NB4 (cell line): ENCODE measurements at places on chromosomes 1 and 21.
A peak's percentile ranks its signal among the peaks of the same experiment; 100 is the strongest.

GRCh38 chr1:235181561-235182245 is 20.7 kb upstream of the RBM34 start:
- DNase-seq = no peak

- no peak for DNase-seq
These were observed 35.5 kb downstream of the COQ8A start for GRCh38 chr1:226975259-226976250.

- DNase-seq = no peak
These were observed 33.6 kb downstream of the RUNX1 start for GRCh38 chr21:35015435-35016024.

DNA sequence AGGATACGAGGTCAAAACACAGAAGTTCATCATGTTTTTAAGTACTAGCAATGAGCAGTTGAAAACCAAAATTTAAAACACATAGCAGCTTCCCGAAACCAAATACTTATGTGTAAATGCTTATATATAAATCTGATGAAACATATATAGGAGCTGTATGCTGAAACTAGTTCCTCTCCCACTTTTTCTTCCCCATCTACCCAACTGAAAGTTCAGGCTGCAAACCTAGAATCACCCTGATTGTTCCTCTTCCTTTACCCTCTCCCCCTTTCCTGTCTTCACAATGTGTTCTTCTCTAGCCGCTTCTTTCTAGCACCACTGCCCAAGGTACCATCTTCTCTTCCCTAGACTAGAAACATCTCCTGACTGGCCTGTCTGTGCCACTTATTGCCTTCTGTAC is 90.6 kb downstream of the ST3GAL3 start:
- DNase-seq = peak; percentile 59

DNA sequence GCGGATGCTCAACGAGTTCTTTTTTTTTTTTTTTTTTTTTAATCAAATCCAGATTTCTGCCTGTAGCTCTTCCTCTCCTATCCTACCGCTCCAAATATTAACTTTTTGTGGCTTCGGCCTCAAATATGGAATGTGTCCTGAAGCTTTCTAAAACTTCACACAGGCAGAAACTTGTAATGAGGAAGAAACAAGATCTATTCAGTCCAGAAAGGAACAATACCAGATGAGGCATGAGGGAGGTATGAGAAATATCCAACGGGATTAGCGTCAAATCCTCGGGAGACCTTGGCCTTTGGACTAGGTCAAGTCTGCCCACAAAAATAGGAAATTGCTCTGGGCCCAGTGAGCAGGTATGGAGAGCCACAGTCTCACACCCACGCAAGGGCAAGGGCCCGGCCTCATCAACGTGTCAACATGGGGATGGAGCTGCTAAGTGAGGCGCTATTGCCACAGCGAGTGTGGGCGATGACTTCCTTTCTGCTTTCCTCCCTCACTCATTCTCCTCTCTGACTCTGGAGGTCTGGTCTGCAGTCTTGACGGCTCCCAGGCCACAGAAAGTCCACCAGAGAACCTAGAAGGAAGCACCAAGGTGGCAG is 66.6 kb downstream of the BCAR3 start:
- peak; percentile 16 for DNase-seq

DNA sequence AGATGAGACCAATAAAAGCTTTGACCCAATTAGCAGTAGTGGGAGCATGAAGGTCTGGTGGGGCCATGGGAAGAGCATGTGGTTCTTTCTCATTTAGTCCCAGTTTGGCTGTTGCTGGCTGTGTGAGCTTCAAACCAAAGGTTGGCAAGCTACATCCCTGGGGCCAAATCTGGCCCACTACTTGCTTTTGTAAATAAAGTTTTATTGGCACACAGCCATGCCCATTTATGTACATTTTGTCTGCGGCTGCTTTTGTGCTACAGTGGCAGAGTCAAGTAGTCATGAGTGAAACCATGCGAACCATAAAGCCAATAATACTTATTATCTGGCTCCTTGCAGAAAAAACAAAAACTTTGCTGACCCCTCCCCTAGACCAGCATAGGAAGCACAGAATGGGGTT is 196.9 kb downstream of the PRDM2 start:
- no peak for DNase-seq

GRCh38 chr1:243421784-243422183 is 165.9 kb downstream of the SDCCAG8 start:
- DNase-seq = peak; percentile 78

DNA sequence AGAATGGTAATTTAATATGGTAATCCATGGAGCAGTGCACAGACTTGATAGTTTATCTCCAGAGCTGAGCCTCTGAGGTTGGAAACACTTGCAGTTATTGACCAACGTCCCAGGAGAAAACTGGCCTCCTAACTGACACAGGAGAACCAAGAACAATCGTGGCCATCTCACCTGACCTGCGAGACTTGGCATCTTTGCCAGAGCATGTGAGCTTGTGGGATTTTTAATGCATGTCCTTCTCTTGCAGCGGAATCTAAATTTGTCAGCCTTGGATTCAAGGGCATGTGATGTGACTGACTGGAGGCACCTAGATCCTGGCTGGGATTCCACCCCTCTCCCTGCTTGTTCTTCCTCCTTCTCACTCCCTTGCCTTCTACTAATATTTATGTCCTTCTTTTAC is 27.8 kb upstream of the SLC26A9 start:
- DNase-seq = peak; percentile 39

- no peak for DNase-seq
These were observed 12.7 kb upstream of the WDR26 start for GRCh38 chr1:224447251-224447650.

GRCh38 chr1:235136111-235136510 is 7.5 kb upstream of the TOMM20 start:
- DNase-seq = no peak

DNA sequence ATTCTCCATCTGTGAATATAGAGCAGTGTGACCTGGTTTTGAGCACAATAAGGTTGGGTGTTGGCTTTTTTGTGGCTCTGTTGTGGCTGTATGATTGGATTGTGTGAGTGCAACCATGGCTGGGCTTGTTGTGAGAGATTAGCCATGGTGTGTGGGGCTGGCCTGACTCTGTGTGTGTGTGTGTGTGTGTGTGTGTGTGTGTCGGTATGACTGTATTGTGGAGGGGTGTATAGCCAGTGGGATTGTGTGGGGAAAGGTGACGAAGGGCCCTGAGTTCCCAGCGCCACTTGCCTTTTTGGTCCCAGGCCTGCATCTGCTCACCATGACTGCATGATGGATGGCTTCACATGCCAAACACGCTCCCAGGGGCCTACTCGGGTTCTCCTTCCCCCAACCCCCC is 5.9 kb upstream of the SLC6A9 start:
- DNase-seq = no peak

- no peak for DNase-seq
These were observed 6.7 kb downstream of the C1orf105 start for GRCh38 chr1:172427191-172427590.

- no peak for DNase-seq
These were observed 41.3 kb downstream of the ADAMTS5 start for GRCh38 chr21:26925636-26926035.

DNA sequence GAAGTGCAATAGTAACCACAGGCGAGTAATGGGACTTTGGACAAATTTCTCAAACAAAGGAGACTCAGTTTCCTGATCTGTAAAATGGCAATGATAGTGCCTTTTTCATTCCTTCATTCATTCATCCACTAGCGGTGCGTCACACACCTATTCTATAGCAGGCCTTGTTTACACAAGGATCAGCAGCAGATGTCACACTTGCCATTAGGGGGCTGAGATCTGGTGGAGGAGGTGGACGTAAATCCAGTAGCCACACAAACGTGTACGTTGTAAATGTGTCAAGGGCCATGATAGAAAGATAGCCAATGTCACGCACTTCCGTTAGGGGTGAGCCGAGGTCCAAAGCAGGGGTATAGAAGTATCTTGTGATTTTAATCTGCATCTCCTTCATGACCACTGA is 34.2 kb downstream of the SERINC2 start:
- no peak for DNase-seq

- DNase-seq = no peak
These were observed 72.0 kb downstream of the VCAM1 start for GRCh38 chr1:100791586-100791985.

GRCh38 chr1:6417961-6418667 is 1.6 kb downstream of the HES2 start:
- no peak for DNase-seq

- no peak for DNase-seq
These were observed 7.7 kb upstream of the CYP4Z1 start for GRCh38 chr1:47059376-47059775.

DNA sequence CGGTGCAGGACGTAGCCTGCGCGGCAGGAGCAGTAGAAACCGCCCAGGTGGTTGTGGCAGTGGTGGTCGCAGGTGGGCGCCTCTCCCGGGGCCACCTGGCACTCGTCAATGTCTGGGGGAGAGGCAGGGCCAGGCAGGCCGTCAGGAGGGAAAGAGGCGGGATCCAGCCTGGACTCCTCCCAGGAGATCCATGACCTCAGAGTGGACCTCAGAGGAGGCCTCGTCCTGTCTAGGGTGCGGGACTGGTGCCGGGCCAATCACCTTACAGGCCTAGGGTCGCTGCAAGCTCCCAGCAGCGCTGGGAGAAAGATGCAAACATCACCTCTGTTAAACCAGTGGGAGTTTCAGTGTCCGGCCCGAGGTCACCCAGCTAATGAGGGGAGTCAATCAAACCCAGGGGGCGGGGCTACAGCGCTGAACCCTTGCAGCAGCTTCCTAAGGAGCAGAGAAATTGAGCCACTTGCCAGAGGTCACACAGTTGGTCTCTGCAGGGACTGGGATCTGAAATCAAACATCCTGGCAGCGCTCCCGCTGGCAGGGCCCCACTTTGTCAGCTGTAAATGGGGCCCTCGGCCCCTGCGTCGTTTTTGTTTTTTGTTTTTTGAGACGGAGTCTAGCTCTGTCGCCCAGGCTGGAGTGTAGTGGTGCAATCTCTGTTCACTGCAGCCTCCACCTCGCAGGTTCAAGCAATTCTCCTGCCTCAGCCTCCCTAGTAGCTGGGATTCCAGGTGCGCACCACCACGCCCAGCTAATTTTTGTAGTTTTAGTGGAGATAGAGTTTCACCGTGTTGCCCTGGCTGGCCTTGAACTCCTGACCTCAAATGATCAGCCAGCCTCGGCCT is 1.4 kb downstream of the MASP2 start:
- DNase-seq = no peak

DNA sequence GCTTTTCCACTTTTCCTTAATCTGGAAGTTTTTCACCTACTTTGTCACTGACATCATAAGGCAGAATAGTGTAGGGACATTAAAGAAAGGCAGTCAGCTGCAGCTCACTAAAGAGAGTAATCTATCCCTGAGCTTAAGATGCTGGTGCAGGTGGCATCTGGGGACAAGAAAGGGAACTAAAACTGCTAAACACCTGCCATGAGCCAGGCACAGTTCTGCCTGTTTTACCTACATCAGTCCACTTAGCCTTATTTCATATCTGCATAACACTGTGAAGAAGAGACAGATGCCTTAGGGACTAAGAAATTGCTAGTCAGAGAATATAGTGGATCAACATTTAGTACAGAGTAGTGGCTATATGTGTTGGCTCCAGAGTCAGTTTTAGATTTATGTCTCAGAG is 88.1 kb downstream of the GPATCH2 start:
- DNase-seq = no peak

- no peak for DNase-seq
These were observed 721.3 kb upstream of the NCAM2 start for GRCh38 chr21:20276954-20277353.

GRCh38 chr21:33729641-33730040 is 87.3 kb downstream of the ITSN1 start:
- DNase-seq = no peak

GRCh38 chr1:201758499-201759050 is 70.4 kb upstream of the IPO9 start:
- DNase-seq = no peak

- peak; percentile 55 for DNase-seq
These were observed 646 bp downstream of the IER5 start for GRCh38 chr1:181089017-181089675.

- DNase-seq = no peak
These were observed 54.8 kb downstream of the TRIM11 start for GRCh38 chr1:228351850-228352249.

DNA sequence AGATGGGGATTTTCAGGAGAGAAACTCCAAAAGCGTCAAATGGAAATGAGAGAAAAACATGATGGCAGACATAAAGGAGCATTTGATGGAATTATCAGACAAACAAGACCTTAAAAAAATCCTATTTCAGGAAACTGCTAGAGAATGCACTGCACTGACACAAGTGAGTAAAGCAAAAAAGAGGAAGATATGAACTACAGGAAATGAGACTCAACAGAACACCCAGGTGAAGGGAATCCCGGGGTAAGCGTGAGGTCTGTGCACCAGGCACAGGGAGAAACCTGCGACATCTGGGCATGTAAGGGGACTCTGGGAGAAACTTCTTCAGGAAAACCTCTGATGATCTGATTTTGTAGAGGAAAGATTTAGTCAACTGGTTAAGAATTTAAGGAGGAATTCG is 2.8 kb downstream of the TARBP1 start:
- DNase-seq = peak; percentile 58

- DNase-seq = no peak
These were observed at the start of gene PDZK1IP1 for GRCh38 chr1:47189844-47190508. Gene PDZK1IP1 (minus strand): TSS chr1:47190036. CDS start chr1:47189932, 104 bp downstream.

DNA sequence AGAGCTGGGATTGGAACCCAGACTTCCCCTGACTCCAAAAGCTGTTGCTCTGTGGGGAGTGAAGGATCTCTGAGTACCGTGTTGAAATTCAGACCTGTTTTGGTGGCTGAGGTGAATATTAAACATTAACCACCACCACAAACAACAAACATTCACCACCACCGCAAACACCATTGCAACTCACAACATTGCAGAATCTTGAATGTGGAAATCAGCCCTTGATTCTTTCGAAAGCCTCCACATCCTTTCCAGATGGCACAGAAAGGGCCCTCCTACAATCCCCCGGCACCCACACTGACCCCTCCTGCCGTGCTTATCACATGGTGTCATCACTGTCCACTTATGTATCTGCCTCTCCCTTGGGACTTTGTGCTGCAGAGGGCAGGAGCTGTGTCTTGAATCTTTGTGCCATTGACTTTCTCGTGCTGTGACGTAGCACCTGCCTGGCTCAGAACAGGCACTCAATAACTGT is 1.4 kb downstream of the CDA start:
- DNase-seq = peak; percentile 96

- DNase-seq = no peak
These were observed 225.5 kb downstream of the ATG4C start for GRCh38 chr1:63009421-63009820.

- peak; percentile 49 for DNase-seq
These were observed 320.9 kb downstream of the ASTN1 start for GRCh38 chr1:176843352-176844297.

DNA sequence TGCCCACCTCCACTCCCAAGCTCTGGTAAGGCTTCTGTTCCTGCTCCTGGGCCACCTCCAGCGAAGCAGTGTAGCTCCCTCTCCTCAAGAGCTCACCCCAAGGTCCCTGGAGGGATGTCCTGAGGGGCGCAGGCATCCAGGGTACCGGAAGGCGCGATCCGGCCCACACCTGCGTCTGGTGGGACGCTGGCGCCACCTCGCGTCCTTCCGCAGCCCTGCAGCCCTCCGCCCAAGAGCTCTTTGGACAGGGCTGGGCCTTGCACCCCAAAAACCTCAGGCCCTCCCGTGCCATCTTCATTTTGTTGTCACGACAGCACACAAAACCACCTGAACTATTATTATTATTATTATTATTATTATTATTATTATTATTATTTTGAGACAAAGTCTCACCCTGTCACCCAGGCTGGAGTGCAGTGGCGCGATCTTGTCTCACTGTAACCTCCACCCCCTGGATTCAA is 49.2 kb upstream of the PAX7 start:
- peak; percentile 55 for DNase-seq

- no peak for DNase-seq
These were observed 48.7 kb upstream of the EDN2 start for GRCh38 chr1:41533016-41533730.
